GM12891 (cell line): ENCODE measurements at places on chromosomes 2 and 18.

GRCh38 chr2:185477452-185477851 is 261.2 kb upstream of the FSIP2 start:
- DNase-seq: no peak

DNA sequence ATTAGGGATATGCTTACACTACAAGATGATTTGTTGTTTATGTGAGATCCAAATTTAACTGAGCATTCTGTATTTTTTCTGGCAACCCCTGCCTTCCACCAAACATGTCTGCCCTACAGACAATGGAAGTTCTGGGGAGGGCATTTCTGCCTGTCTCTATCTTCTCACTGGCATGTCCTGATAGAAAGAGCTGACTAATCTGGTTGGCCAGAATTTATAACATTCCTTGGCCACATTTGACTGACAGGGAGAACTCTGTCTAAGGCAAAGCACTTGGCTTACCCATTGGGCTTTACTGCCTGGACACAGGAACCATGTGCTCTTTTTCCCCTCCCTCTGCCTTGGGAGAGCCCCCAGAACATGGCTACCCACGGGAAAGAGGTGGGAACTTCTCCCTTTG is 70.6 kb upstream of the TMEM178A start:
- DNase-seq: no peak

GRCh38 chr2:216624251-216624650 is 9.0 kb upstream of the IGFBP2 start:
- DNase-seq: no peak

DNA sequence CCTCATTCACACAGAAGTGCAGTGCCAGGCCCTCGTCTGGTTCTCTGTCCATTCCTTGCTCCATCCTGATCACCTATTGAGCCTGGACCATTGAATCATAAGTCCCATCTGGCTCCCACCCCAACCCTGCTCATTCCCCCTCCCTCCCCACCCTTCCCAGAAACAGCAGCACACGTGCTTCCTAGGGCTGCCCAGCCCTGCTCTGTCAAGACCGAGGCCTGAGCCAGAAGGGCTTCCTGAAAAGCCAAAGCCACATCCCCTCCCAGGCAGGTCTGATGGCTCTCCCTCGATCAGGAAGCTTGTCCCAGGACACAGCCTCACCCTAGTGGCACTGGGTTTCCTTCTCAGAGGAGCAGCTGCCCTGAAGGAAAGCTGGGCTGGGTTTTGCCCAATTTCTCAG is 79.8 kb upstream of the FZD7 start:
- no peak for DNase-seq

DNA sequence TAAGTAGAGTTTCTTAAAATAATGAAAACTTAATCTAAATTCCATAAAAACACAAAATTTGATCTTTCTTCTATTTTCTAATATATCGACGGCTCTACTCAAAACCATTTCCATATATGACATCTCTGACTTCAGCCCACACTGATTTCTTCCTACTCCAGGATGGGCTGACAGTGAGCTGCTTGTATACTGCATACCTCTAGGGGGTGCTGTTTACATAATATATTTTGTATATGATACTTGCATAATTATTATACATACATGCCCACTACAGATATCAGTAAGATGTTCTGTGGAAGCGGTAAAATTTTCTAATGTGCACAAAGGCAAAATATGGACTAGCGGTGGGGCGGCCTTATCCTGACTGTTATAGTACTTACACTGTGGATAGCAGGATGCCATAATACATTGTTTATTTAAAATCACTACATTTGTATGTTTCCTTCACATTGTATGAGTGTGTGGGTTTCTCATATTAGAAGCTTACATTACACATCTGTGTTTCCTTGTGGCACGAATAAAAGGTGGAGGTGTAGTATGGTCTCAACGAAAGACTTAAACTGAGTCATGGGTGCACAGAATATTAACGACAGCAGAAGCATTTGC is 66.1 kb upstream of the NXPH2 start:
- DNase-seq: peak; percentile 4

DNA sequence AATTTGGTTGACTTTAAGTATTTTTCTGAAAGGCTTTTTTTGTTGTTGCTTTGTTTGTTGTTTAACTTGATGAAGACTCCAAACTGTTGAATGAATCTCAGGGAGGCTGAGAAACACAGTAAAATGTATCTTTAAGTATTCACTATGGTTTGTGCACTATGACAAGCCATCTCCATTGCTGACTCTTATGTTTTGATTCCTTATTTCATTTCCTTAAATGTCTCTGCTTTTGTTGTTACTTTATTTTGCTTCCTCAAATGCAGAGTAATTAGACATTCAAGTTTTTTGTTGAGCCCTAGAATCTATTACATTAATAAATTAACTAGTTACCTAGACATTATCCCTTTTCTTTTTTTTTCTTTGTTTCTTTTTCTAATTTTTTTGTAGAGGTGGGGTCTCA is 46.3 kb upstream of the SLC39A10 start:
- no peak for DNase-seq

GRCh38 chr2:181715033-181715630 is 34.8 kb upstream of the NEUROD1 start:
- no peak for DNase-seq

DNA sequence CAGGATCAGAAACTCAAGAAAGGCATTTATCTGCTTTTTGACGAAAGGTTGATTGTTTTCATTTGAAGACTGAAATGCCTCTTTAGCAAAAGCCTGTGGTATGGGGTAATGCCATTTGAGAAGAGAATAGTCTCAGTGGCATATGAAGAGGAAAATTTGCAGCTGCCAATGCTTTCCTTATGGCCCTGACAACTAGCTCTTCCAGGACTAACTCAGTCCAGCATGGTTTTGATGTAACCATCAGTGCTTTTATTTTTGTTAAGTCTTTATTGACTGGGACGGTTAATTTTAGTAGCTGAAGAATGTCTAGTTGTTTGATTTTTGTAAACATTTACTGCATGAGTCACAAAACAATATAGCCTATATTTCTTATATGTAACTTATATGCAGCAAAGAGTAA is 158.4 kb downstream of the LNPK start:
- no peak for DNase-seq

- DNase-seq: no peak
Observed at GRCh38 chr2:158578703-158579330, 122.1 kb downstream of the PKP4 start.

DNA sequence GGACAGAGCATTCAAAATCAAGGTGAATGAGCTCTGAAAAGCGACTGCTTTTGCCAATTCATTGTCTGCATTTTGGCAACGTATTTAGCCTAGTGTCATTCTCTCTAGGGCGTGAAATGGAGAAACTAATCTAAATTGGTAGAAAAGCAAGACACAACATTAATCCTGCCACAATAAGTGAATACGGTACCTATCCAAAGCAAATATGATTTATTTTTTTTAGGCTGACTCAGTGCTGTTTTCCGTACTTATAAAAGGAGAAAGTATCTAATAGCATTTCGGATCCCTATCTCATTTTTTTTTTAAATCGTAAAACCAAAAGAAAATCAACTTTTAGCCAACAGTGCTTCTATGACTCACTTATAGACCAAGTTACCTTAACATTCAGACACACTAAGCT is 672.5 kb downstream of the LRP1B start:
- no peak for DNase-seq

GRCh38 chr2:149394864-149395263 is 64.5 kb downstream of the LYPD6 start:
- DNase-seq: no peak

DNA sequence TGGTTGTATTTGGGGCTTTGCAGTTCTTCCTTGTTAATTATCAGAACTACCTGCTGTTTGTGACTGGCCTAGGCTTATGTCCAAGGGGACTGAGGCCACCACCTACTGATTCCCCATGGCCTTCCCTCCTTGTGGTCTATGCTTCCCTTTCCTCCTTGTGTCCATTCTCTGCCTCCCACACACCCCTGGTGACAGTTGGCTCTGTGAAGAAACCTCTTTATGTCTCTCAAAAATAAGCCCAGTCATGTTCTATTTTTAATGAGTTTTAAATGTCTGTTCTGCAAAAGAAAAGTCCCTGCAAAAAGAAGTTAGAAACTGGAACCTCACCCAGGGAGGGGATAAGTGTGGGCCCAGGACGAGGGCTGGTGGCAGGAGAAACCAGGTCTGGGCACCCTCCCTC is 105.0 kb downstream of the SMC6 start:
- no peak for DNase-seq

DNA sequence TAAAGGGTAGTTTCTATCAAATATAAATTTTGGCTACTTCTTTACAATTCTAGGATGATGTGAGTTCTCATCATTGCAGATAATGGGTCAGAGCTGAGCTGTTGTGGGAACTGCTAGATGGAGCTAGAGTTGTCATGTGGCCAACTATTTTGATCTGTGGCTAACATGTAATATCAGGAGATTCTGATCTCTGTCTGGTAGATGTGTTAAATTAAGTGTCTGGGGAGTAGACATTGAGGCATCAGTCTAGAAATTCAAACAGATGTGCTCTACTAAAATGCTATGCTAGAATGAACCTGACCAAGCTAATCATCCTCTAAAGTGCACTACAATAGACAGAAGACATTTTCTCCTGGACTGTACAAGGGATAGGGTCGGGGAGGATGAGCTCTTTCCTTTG is 30.3 kb upstream of the DARS1 start:
- no peak for DNase-seq

GRCh38 chr2:203583701-203584100 is 48.6 kb upstream of the RAPH1 start:
- no peak for DNase-seq

DNA sequence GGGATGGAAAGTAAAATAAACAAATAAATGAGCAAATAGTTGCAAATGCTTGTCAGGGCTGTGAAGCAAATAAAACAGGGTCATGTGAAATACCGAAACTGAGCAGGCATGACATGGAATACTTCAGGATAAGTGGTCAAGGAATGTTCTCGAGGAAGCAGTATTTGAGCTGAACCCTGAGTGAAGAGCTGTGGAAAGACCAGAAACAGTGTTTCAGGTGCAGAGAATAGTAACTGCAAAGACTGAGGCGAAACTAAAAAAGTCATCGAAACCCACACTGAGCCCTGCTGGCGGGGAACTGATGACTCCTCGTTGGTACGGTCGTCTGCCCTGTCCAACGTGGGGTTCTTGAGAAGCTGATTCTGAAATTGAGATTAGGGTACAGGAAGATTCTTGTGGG is 27.2 kb upstream of the MYCN start:
- DNase-seq: no peak

- DNase-seq: no peak
Observed at GRCh38 chr2:954687-955000, 4.0 kb downstream of the SNTG2 start.

GRCh38 chr2:103402944-103403343 is 641.1 kb downstream of the TMEM182 start:
- DNase-seq: no peak

DNA sequence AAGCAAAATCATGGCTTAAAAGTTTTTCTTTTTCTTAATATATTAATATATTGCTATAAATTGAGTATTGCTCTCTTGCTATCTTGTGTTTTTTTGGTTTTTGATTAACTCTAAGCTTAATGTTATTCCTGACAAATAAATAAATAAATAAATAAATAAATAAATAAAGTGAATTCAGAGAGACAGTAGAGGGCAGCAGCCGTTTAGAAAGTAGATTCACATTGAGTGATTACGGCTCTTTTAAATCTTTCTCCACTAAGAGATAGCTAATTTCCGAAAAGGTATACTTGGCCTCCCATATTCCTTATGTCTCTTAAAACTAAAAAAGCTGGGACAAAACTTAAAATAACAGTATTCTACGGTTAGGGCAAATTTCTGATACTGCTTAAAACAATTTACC is 34.3 kb downstream of the MSH2 start:
- DNase-seq: peak; percentile 5

- DNase-seq: no peak
Observed at GRCh38 chr2:238160206-238161129, 1.7 kb downstream of the ERFE start.

DNA sequence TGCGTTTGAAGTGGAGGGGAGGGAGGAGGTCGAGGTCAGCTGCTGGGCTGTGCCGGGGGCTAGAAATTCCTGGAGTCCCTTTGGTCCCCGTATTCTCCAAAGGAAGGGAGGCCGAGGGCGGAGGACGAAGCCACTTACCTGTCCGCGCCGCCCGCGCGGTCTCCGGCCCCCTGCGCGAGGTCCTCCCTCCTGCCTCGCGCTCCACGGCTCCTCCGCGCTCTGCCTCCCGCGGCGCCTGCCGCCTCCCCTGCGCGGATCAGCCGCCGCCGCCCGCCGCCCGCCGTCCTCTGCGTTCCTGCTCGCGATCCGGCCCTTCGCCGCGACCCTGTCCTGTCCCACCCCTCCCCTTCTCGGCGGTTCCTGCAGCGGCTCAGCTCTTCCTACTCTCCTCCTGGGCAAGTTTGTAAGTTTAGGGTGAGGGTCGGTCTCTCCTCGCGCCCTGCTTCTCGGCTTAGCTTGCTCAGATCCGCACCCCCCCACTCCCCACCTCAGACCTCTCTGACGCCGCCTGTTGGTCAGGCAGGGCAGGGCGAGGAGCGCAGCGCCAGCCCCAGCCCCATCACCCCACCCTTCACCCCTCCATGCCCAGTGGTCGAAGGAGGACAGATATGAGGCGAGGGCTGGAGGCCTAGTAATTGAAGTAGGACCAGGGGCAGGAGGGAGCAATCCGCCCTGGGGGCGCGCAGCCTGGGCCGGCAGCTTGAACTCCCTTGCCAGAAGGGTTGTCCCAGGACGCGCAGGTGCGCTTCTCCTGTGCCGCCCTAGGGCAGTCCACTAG is 9.7 kb upstream of the SKOR2 start:
- DNase-seq: no peak

DNA sequence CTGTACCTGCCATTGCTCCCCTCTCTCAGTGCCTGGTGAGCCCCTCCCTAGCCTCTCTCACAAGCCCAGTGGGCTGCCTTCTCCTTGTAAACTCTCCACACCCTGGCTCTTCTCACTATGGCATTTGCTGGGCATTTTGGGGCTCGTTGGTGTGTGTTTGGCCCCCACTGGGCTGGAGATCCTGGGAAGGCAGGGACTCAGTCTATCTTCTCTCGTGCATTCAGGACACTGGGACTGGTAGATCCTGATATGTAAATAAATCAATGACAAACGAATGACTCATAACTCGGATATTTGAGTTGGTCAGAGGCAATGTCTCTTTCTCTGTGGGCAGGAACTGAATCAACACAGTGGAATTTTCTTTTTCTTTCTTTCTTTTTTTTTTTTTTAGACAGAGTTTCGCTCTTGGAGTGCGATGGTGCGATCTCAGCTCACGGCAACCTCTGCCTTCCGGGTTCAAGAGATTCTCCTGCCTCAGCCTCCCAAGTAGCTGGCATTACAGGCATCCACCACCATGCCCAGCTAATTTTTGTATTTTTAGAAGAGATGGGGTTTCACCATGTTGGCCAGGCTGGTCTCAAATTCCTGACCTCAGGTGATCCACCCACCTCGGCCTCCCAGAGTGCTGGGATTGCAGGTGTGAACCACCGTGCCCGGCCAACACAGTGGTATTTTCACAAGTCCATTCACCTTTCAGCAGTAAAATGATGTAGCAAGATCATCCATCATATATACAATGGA is 144.6 kb upstream of the SPRED2 start:
- DNase-seq: no peak

GRCh38 chr18:56245866-56246580 is 392.4 kb downstream of the TXNL1 start:
- DNase-seq: no peak
